H9 (cell line): ENCODE measurements at places on chromosomes 7 and 10.

DNA sequence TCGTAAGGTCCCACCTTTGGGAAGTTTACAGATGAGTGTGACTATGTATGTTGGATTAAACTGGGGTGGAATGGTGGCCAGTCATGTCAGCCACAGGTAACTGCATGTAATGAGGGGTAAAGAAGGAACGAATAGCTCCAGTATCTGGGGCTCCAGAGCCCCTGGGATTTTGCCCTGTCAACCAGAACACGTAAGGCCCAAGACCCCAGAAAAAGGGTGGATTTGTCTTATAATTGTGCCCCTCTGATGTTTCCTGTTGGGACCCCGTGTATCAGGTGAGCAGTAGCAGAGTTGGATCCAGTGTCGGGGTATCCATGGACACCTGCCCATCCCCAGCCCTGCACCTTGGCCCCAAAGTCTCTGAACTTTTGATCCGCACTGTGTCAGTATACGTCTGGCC, 76.9 kb downstream of the ADARB2 start:
- no peak for DNase-seq

GRCh38 chr7:69002416-69002815, 595.9 kb upstream of the AUTS2 start:
- DNase-seq = no peak

DNA sequence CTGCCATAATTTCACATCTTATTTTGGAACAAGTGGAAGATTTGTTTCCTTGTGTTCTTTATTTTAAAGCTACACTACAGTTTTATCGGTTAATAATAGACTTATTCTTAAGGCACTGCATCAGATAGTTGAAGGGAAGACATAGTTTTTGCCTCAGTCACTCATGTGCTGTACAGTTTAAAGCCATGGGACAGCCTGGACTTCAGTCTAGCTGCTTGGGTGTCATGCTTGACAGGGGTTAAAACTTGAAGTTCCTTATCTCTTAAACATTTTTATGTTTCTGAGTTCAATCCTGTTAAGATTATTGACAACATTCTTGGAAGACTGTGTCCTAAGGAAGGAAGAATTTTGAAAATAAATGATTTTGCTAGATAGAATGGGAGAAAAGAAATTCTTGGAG, 49.7 kb downstream of the PPP1R9A start:
- no peak for DNase-seq

- no peak for DNase-seq
Measured at GRCh38 chr7:51369746-51370145, 53.1 kb upstream of the COBL start.

- DNase-seq = no peak
Measured at GRCh38 chr7:105975770-105976417, 12.8 kb downstream of the CDHR3 start.

- no peak for DNase-seq
Measured at GRCh38 chr7:29955799-29956486, 33.7 kb downstream of the SCRN1 start.

DNA sequence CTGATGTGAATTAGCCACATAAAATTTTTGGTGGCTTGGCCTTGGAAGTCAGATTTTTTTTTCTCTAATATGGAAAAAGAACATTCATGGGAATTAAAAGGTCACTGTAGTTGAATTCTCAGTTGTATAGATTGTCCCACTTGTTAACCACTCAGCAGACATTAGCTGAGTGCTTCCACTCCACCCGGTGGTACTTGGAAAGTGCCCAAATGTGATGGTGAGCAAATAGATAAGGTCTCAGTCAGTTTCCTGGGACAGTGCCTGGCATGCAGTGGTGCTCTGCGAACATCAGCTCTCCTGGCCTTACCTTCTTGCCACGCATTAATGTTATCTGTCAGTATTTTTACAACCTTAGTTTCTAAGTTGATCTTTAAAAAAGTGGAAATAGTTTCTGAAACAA, 1.4 kb downstream of the ATP5F1C start:
- no peak for DNase-seq

DNA sequence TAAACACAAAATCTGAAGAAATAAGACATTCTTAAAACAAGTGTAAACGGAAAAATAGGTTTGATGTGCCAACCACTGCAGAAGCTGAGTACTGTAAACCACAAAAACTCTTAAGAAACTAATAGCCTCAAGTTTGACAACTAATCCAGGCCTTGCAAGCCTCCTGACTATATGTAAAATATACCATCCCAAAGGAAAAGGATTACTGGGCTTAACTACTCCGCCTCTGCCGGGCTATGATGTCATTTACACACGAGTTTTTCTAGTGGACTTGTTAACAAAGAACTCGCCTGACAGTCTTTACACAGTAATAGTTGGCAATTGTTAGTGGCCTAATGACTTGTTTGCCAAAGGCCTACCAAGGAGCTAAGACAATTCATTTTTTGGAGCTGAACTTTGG, 2.1 kb downstream of the KIF5B start:
- no peak for DNase-seq

DNA sequence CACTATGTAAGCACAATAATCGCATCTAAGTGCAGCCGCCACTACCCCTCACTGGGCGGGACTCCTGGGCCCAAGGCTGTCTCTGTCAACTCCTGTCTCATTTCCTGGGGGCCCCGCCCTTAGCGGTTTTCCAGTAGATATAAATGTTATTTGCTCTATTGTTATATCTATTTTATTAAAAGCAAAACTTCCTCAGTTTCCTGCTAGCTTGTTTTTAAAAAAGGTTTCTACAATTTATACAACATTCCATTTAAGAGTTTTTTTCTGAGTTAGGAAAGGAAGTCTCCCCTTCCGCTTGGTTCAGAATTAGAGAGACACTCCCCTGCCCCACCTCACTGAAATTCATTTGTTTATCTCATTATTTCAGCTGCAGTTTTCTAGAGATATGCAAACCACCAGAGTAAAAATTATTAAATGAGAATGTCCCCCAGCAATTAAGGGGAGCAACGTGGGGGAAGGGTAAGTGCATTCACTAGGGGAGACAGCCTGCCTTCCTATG, 82.7 kb downstream of the RAMP3 start:
- no peak for DNase-seq

GRCh38 chr10:60979667-60980104, 35.7 kb upstream of the RHOBTB1 start:
- DNase-seq = no peak

DNA sequence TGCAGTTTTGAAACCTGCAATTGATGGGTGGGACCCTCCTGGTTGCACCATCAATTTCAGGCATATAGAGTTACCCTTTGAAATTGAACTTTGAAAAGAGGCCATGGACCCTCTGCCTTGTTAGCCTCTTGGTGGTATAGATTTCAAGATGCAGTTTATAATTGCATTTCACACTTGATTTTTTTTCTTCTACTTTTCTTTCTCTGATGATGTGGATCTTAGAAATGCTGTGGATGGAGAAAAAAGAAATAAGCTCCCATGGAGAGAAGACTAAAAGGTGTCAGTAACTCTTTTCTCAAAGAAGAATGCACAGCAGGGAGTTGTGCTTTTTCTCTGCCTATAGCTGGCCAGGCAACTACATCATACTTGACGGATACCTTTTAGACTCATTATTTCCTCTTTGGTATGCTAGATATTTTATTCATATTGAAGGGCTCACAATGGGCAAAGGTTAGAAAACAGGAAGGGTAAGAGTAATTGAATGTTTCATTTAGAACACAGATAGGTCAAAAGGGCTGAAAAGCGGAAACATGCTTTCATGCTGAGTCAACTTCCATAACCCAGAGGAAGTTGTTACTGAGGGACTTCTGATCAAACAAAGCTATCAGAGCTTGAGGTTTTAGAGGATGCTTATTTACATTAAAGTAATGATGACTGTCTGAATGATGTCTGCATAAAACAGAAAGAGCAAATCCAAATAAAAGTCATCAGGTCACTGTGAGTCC, 773.2 kb upstream of the LRRN3 start:
- DNase-seq = no peak

- no peak for DNase-seq
Measured at GRCh38 chr10:63547628-63548360, 26.6 kb downstream of the REEP3 start.

- DNase-seq = no peak
Measured at GRCh38 chr10:30742471-30742870, 112.9 kb upstream of the LYZL2 start.

- DNase-seq = peak; percentile 61
Measured at GRCh38 chr10:23826421-23826820, 382.5 kb upstream of the KIAA1217 start.

DNA sequence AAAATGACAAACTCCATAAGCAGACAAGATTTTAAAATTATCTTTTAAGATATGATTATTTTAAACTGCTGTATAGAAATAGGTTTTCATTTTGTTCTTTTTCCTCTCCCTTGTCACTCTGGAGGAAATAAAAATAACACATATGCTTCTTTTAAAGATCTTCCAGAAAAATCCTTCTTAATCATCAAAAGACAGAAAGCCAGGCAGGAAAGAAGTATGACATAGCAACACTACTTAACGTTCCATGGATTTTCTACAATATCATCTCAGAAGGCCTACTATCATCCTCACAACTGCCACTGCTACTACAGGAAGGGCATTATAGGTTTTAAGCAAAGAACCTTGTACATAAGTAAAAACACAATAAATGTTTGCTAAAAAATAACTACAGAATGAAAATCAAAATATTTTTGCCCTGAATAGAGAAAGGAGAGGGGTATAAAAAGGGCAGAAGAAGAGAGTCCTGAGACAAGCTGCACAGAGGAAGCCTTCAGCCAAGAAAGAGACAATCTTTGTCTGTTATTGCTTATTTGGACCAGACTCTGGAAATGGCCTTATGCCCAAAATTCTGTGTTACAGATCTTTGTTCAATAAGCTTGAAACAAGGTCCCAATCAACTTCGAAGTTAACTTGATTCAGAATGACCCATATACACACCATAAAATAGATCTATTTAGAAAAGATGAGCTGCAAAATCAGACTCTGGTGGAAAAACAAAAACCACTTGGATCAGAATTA, 67.8 kb downstream of the ABI1 start:
- no peak for DNase-seq

DNA sequence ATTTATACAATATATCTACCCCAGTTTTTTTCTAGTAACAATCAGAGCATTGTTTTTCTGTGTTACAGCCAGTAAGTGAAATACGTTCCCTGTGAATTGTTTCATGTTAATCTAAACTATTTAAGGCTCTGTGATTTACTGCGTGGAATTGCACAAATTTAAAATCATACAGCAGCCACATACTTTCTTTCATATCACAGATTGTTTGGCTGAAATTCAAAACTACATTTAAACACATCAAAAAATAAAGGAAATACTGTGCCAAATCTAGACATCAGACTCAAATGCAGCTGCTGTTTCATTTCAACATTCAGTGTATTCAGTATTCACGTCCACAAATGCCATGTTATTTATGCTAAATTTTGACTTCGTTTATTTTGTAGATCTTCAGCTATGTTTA, 242.6 kb upstream of the HGF start:
- no peak for DNase-seq

DNA sequence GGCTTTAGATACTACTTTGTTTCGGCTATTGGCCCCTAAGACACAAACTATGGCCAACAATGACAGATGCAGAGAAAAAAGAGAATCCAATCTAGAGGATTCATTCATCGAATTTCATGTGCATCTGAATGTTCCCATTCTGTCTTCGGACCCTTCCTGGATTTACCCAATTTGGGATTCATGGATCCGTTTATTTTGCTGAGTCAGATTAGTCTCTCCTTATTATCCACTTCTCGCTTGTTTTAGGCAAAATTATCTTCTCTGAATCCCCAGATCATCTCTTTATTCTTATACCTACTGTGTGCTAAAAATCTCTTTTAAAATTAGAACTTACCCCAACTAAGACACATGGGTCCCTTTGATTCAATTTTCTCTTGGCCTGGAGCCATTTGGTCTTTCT, 6.5 kb downstream of the TRPV6 start:
- DNase-seq = no peak

DNA sequence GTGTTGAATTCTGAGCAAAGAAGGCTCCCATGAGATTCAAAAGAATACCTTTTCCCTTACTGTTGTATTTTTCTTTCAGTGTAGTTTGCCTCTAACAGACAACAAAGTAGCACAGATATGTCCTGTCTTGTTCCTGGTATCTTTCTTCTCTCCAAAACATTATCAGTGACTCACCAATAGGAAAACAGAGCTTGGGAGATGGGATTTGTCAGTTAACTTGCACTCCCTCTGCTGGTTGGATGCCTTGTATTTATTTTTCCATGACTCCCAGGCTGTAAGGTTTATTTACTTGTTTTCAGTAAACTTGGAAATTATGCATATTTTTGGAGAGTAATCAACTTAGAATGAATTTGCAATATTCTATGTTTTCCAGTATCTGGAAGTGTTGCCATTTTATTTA, 129.7 kb downstream of the SAMD9 start:
- no peak for DNase-seq

DNA sequence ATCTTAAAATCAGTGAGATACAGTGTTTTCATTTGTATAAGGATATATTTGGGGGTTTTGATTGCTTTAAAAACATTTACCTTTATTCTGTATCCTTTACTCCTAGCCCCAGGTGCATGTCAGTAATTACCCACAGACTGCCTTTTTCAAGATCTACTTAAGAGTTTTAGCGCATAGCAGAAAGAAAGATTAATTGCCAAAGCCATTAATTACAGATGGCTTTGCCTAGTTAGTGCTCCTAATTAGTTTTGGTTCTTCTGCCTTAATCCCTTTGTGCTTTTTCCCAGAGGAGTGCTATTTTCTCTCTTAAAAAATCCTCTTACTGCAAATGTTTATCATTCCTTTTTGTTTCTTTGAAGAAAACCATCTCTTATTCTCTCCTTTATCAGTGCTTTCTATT, 122.8 kb downstream of the MAPK8 start:
- DNase-seq = no peak

- DNase-seq = no peak
Measured at GRCh38 chr10:30791197-30791611, 161.7 kb upstream of the LYZL2 start.
